ENCODE measurements at places on chromosomes 6 and 20.

- DNase-seq, result no peak
Measured at GRCh38 chr20:14611479-14611878, 274.1 kb upstream of the FLRT3 start.

- no peak for DNase-seq
Measured at GRCh38 chr6:241336-241865, 50.9 kb upstream of the DUSP22 start.

- peak; percentile 68 for DNase-seq
Measured at GRCh38 chr20:63177134-63177784, 38.7 kb downstream of the YTHDF1 start.

- no peak for DNase-seq
Measured at GRCh38 chr6:136408204-136408603, 118.6 kb upstream of the BCLAF1 start.

DNA sequence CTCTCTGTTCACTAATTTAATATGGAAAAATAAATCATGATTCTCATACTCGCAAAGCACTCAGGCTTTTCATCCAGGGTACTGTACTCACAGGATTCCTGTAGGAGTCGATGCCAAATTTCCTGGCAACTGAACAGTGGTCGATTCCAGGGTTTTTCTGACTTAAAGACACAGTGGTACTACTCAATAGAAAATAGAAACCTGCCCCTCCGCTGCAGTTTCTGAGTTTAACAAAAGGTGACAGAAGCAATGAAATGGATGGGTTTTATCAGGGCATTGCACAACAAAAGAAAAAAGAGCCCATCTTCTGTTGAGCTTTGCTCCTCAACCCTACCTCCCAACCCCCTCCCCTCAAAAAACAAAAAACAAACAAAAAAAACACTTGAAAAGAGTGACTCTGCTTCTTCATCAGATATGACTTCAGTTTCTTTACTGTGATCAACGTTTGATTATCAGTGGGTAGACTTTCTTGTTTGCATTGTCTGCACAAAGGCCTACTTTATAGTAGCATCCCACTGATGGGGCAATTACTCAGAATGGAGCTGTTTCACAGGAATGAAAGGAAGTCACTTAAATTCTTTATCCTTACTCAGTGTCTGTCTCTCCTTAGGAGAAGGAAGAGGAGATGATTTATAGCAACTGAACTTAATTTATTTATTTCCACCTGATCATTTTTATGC, 96.2 kb upstream of the FOXO3 start:
- DNase-seq, result no peak

DNA sequence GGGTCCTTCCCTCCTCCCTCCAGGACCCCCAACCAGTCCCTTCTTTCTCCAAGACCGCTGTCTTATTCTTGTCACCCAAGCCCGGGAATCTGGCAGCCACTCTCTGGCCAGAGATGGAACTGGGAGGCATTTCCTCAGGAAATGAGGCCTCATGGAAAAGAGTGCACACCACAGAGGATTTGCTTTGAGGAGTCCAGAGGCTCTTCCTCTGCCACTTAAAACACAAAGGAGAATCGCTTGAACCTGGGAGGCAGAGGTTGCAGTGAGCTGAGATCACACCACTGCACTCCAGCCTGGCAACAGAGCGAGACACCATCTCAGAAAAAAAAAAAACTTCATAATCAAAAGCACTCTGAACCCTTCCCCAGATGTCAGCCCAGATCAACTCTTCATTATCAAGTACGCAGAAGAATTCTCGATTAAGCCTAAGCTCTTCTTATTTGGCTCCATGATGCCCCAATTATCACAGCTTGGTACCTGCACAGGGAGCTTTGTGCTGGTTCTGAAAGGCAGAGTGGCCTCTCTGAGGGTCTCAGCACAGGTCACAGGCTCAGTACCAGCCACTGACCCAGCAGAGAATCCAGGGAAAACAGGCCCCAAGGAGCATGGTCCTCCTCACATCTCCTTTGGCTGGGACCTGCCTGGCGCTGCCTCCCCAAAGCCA, 82.9 kb upstream of the MAFB start:
- DNase-seq, result no peak

GRCh38 chr20:14838663-14839628, 501.5 kb upstream of the FLRT3 start:
- no peak for DNase-seq

- no peak for DNase-seq
Measured at GRCh38 chr20:13831476-13831875, 46.6 kb downstream of the NDUFAF5 start.
